ENCODE measurements at places on chromosomes 5 and 9.

DNA sequence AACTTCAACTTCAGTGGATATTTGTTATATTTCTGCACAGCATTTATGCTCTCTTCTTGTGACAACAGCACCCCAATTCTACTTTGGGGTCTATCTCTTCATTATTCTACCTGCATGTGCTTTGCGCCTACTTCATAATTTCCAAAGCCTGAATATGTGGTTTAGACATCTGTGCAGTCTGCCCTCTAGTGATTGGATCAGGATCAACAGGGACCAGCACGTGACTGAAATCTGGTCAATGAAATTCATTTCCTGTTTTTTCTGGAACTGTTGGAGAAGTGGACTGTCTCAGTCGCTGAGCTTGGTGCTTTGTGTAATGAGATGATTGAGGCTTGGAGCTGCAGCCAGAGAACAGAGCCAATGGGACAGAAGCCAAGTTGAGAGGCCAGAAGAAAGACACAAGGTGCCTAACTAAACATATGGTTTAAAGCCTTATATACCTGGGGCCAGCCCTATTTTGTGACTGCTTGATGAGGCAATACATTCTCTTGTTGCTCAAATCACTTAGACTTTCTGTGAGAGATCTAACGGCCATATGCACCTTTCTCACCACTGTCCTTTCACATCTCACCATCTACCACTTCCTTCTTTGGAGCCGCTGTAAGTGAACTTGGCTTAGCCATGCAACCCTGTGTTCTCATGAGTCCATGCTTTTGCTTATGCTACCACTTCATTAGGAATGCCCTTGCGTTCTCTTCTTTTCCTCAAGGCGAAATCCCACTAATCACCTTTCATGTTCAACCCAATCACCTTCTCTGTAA, 68.8 kb upstream of the PPP2R2B start:
- no peak for DNase-seq

GRCh38 chr5:39057734-39058133, 16.5 kb downstream of the RICTOR start:
- peak; percentile 5 for DNase-seq

DNA sequence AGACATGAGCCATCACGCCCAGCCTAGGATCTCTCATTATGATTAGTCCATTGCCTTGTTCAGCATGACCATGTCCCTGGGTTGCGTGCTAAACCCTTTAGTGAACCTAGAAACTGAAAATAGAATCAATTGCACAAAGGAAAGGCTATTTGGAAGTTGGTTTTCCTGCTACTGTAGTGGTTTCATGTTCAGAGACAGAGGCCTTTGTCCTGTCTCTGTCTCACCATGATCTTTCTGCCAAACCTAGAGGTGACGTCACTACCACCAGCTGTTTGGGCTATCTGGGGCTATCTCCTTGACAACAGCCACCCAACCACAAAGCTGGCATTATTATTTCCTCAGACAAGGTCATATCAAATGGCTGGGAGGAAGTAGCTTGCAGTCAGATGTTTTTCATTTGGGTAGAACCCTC, 4.0 kb upstream of the CDK5RAP2 start:
- DNase-seq = peak; percentile 76

DNA sequence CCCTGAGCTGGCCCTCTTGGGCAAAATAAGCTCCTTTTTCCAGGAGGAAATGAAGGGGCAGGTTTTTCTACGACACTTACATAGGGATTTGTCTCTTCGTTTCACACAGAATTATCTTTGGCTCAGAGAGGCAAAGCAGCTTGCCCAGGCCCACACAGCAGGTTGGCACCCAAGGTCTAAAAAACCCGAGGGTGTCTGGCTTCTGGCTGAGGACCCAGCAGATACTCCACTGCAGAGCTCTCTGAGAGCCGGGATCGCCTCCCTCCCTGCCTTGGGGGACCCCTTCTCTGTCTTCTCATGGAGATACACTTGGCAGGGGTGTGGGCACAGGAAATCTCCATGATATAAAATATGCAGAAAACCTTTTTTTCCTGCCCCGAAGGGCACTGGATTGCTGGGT, 29.0 kb upstream of the LHX2 start:
- DNase-seq = no peak

GRCh38 chr5:79518718-79519117, 4.8 kb upstream of the HOMER1 start:
- no peak for DNase-seq

- no peak for DNase-seq
Observed at GRCh38 chr9:133932181-133932580, 59.9 kb downstream of the VAV2 start.

DNA sequence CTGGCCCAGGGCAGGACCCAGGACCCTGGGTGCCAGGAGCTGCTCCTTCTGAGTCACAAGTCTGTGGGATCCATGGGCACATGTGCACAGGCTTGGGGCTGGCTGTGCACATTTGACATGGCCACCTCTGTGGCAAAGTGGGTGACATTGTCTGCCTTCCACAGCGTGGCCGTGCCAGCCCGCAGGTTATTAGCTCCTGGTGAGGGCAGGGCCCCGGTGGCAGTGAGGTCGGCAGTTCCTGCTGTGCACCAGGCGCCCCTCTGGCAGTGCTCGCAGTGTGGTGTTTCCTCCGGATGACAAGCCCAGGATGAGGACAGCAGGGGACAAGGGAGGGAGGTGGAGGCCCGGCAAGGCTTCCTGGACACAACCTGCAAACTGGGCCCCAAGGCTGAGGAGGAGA, 60.5 kb downstream of the OLFM1 start:
- no peak for DNase-seq

GRCh38 chr9:25936031-25936430, 257.8 kb upstream of the TUSC1 start:
- DNase-seq = no peak

DNA sequence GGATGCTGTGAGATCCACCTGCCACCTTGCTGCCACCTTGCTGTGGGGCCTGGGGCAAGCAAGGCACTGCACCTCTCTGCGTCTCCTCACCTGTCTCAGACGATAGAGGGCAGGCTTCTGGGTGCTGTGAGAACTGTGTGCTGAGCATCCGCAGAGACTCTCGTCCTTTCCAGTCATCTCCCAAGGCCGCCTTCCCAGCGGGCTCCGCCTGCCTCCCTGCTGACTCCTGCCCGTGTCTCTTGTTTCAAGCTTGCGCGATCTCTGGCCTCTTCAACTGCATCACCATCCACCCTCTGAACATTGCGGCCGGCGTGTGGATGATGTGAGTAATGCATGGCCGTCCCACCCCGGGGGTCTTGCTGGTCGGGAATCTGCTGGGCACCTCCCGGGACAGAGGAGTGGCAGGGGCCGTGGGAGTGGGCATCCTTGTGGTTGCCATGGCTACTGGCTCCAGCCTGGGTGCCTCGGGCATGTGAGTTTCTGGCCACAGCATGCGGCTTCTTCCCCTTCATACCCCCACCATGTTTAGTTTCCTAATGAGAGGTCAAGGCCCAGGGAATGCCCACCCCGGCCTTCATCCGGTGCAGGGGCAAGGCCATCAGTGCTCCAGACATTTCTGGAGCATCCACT, 3.6 kb downstream of the CACFD1 start:
- DNase-seq = peak; percentile 40

GRCh38 chr9:97966493-97966892, 16.6 kb upstream of the ANP32B start:
- DNase-seq = peak; percentile 44

DNA sequence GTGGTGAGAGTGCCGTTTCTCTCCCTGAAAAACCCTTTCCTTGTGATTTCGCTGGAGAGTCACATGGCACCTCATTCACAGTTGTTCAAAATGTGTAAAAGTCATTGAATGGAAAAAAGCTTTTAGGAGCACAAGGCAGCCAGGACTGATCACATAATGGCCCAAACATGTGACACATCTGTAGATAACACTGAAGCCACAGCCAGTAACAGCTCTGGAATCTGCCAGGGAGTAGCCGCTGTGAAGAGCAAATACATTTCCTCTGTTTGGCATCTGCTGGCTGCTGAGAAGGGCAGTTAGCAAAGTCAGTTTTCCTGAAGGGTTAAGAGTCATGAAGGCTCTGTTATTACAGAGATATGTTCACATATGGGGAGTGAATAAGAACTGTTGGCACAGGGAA, 271.8 kb downstream of the NNT start:
- DNase-seq = no peak

GRCh38 chr5:40812125-40812524, 14.0 kb upstream of the PRKAA1 start:
- DNase-seq = no peak

DNA sequence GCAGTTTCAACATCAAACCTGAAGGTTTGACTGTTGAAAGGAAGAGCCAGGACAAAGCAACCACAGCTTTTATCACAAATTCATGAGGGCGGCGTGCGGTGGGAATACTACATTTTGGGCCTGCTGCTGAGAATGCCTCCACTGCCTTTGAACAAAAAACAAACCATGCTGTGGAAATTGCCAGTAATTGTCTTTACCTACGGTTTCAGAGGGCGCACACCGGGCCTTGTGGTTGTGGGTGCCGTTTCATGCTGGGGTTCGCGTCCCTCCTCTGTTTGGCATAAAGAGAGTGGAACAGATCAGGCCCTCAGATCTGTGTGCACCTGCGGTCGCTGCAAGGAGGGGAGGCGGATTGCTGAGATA, 27.6 kb upstream of the TCF7 start:
- DNase-seq = no peak

- DNase-seq = no peak
Observed at GRCh38 chr9:98280574-98280973, 25.1 kb upstream of the TBC1D2 start.

DNA sequence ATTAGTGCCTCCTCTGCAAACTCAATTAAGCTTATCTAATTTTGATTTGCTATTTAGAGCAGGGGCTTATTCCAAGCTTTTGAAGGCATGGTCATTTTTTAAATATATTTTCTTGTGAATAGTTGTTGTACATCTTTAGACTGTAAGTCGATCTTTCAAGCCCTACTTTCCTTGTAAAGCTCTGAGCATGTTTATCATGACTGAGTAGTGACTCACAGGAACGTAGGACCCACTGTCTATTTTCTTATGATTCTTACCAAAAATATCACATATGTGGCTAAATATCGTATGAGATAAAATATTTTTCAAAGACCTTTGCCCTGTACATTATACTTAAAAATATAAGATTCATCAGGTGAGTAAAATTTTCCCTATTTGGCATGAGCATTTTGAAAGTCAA, 440.4 kb upstream of the GRIN3A start:
- DNase-seq = no peak

DNA sequence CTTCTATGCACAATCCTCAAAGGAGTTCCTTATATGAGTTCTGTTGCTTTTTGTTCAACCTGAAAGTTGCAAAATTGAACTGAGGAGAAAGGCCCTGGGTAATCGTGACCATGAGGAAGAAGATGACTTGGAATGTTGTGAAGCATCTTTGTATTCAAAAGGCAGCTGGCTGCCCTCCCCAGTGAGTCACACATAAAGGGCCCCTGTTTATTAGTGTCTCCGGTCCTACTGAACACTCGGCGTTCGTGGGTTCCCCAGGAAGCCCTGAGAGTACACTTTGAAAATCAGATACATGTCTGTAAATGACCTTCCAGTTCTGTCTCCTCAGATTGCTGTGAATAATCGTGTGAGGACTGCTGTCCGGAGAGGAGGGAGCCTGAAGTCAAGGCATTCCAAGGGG, 73.6 kb downstream of the C9orf153 start:
- DNase-seq = no peak

- no peak for DNase-seq
Observed at GRCh38 chr9:130266236-130267098, 907 bp downstream of the HMCN2 start.

DNA sequence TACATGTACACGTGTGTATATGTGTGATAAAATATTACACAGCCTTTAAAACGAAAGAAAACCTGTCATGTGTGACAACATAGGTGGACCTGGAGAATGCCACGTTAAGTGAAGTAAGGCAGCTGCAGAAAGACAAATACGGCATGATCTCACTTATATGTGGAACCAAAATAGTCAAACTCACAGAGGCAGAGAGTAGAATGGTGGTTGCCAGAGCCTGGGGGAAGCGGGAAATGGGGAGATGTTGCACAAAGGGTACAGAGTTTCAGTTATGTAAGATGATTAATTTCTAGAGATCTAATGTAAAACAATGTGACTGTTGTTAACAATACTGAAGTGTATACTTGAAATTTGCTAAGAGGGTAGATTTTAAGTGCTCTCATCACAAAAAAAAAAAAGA, 34.8 kb downstream of the ADAMTS12 start:
- no peak for DNase-seq

- no peak for DNase-seq
Observed at GRCh38 chr9:130191749-130192120, 19.5 kb downstream of the NCS1 start.

DNA sequence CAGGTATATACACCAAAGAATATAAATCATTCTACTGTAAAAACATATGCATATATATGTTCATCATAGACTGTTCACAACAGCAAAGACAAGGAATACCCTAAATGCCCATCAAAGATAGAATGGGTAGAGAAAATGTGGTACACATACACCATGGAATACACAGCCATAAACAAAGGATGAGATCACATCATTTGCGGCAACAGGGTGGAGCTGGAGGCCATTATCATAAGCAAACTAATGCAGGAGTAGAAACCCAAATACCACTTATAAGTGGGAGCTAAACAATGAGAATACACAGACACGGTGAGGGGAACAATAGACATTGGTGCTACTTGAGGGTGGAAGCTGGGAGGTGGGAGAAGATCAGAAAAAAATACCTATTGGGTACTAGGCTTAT, 117.6 kb downstream of the COX7C start:
- no peak for DNase-seq

GRCh38 chr5:144393641-144394435, 223.2 kb downstream of the KCTD16 start:
- no peak for DNase-seq

DNA sequence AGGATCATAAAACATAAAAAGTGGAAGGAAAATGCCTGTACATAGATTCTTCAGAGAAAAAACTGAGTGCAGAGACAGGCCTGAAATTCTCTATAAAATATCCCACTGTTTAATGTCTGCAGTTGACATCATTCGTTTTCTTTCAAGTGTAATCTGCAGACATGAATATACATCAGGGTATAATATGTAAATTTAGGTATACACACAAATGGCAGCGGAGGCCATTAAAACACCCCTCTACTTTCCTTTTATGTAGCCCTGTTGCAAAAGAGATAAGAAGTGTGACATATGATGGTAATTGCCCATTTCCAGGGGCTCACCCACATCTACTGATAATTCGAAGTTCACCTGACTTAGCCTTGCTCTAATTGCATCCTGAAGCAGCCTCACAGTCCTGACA, 164.3 kb downstream of the SLC24A2 start:
- no peak for DNase-seq

- peak; percentile 20 for DNase-seq
Observed at GRCh38 chr9:20884985-20885593, 146.4 kb downstream of the HACD4 start.

Data from germinal center (tissue), 1 donor.